ENCODE measurements at places on chromosomes 5 and 9. TPM values are rescaled to one million over a fixed set of nuclear protein-coding genes. Genes with fewer than 3 reads are reported as not detected.

- no peak overlapping the region for H3K4me3 ChIP-seq
- no peak for DNase-seq
- no peaks in the 10 kb centered on the region for H3K36me3 ChIP-seq
- H3K27ac ChIP-seq: no peak overlapping the region
- no peaks in the 10 kb centered on the region for H3K27me3 ChIP-seq
Observed at GRCh38 chr9:76761448-76761847, 2.8 kb upstream of the PCA3 start.

DNA sequence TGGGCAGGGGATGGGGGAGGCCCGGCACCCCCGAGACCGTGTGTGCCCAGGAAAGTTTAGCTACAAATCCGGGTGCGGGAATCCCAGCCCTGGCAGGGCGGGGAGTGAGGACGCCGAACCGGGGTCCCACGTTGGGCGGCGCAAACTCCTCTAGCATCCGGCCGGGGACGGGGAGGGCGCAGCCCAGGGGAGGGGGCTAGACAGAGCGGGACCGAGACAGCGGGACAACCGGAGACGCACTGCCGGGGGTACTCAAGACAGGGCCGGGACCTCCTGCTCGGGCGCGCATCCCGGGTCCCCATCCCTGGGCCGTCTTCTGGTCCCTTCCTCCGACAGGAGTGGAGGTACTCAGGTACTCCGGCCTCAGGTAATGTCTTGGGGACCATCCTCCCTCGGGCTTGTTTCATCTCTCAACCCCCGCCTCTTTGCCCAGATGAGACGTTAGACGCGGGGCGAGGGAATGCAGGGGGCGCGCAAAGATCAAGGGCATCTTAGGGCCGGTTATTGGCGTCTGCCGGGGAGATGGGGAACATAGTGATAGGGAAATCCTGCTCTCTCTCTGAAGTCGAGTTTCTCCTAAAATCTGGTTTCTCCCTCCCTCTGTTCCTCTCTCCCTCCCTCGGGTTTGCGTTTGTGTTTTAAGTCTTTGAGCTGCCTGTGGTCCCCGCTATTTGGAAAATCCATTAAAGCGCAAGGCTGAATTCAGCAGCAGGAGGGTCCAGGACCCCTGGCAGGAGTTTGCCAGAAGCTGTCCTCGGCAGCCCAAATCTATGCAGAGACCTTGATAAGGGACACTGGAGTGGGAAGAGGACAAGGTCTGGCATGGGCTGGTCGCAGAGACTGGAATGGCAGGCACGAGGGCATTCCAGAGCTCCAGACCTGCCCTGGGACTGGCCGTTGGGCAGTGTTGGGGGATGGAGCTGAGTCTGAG is 815 bp downstream of the PDZD2 start:
- peak overlapping the region; percentile 35 for H3K4me3 ChIP-seq
- peaks cover 28% of the 10 kb centered on the region for H3K27me3 ChIP-seq
- H3K4me1 ChIP-seq: peaks cover 8% of the 10 kb centered on the region
- no peak overlapping the region for H3K27ac ChIP-seq
- H3K36me3 ChIP-seq: no peaks in the 10 kb centered on the region

DNA sequence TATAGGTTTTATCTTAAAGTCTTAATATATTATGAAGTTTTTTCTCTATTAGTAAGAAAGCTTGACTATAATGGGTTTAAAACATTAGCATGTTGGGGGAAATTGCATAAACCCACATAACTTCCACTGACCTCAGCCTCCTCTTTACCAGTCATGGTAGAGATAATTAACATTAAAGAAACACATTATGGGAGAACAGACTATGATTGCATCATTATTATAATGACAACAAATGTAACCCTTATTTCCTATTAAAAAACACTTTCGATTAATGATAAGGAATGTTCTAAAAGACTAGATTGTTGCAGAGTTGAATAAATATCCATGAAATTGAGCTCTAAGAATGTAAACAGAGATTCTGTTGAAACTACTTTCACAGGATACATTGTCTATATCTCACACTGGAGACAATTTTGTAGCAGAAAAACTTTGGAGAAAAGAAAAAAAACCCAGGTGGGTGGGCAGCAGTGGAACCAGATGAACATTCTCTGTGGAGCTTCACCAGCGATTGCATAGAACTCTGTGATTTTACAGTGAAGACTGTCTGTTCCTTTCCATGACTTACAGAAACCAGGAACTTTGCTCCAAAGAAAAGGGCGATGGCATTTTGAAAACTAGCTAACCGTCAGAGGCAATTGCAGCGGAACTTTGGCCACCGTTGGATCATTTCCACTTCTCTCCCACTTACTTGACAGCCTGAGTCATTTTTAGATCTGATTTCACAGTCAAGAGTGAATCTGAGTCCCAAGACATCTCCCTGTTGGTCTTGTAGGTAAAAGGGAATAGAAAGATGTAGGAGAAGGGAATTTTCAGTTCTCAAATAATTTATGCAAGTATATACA is 21.0 kb upstream of the ERAP2 start:
- H3K27me3 ChIP-seq: peaks cover 3% of the 10 kb centered on the region
- no peak overlapping the region for H3K4me3 ChIP-seq
- no peak overlapping the region for H3K27ac ChIP-seq
- H3K36me3 ChIP-seq: no peaks in the 10 kb centered on the region
- no peaks in the 10 kb centered on the region for H3K4me1 ChIP-seq

DNA sequence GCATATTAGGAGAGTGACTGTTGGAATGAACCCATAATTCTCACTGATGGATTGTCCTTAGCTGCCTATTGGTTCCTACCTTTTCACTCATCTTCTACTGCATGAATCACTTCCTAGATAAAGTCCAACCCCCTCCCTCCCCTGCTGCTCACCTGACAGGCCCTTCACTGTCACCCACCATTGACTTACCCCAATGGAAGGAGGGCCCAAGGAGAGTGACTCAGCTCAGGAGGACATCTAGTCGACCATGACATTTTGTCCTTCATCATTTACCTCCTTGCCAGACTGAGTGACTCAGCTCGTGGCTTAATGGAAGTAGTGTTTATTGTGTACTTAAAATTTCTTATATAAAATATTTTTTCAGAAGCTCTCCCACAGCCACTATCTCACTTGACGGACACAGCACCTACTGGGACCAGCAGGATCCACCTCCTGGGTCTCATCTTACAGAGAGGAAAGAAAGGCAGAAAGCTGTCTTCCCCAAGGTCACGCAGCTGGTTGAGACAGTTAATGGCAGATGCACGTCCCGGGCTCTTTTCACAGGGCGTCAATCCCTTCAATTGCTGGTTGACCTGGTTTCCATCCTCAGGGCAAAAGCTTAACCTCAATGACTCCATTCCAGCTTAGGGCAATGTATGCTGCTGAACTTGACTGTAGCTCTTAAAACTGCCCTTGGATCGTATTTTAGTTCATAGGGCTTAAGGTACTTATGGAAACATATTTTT is 142.3 kb downstream of the MARCHF11 start:
- DNase-seq: no peak
- H3K36me3 ChIP-seq: no peaks in the 10 kb centered on the region
- no peak overlapping the region for H3K4me3 ChIP-seq
- H3K27ac ChIP-seq: no peak overlapping the region
- no peaks in the 10 kb centered on the region for H3K27me3 ChIP-seq

DNA sequence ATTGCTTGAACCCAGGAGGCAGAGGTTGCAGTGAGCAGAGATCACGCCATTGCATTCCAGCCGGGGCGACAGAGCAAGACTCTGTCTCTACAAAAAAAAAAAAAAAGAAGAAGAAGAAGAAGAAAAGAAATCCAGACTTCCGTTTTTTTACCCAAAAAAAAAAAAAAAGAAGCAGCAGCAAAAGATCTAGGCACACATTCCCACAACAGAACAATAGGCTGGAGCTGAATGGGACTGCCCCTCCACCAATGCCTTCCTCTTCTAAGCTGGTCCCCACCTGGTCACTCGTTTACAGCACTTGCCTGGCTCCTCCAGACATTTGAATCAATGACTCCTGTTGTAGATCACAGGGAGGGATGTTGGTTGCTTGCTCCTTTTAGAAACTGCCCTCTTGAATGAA is 1.6 kb upstream of the LMAN2 start:
- peaks cover 14% of the 10 kb centered on the region for H3K36me3 ChIP-seq
- DNase-seq: no peak
- H3K4me3 ChIP-seq: no peak overlapping the region
- H3K27ac ChIP-seq: no peak overlapping the region
- H3K4me1 ChIP-seq: peaks cover 47% of the 10 kb centered on the region
- no peaks in the 10 kb centered on the region for H3K27me3 ChIP-seq

- H3K4me3 ChIP-seq: no peak overlapping the region
- peaks cover 4% of the 10 kb centered on the region for H3K27me3 ChIP-seq
- peaks cover 11% of the 10 kb centered on the region for H3K4me1 ChIP-seq
- no peak for DNase-seq
- no peak overlapping the region for H3K27ac ChIP-seq
- H3K36me3 ChIP-seq: no peaks in the 10 kb centered on the region
Observed at GRCh38 chr5:168168978-168169698, 122.3 kb upstream of the WWC1 start.

DNA sequence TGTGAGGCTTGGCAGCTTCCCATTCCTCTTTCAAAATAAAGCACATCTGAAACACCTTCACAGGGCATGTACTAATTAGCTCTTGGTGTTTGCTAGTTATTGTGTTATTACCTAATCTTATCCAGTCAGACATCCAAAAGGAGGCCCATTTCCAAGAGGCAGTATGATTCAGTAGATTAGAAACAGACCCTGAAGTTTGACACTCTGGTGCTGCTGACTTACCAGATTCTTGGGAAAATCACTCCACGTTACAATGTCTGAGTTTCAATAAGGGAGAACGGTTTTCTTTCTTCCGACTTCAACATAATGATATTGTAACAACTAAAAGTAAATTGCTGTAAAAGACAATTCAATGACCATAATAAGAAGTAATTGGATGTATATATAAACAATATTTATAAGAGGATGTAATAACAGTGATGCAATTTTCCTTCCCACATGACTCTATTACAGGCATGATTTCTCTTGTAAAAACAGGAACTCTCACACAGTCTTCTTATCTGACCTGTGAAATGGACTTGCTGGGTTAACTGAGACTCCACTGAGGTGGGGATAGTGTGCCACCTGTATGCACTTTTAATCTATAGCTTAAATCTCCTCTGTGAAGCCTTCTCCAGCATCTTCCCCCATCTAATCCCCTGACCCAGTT is 181.3 kb upstream of the ELL2 start:
- no peak overlapping the region for H3K4me3 ChIP-seq
- H3K36me3 ChIP-seq: no peaks in the 10 kb centered on the region
- no peak for DNase-seq

DNA sequence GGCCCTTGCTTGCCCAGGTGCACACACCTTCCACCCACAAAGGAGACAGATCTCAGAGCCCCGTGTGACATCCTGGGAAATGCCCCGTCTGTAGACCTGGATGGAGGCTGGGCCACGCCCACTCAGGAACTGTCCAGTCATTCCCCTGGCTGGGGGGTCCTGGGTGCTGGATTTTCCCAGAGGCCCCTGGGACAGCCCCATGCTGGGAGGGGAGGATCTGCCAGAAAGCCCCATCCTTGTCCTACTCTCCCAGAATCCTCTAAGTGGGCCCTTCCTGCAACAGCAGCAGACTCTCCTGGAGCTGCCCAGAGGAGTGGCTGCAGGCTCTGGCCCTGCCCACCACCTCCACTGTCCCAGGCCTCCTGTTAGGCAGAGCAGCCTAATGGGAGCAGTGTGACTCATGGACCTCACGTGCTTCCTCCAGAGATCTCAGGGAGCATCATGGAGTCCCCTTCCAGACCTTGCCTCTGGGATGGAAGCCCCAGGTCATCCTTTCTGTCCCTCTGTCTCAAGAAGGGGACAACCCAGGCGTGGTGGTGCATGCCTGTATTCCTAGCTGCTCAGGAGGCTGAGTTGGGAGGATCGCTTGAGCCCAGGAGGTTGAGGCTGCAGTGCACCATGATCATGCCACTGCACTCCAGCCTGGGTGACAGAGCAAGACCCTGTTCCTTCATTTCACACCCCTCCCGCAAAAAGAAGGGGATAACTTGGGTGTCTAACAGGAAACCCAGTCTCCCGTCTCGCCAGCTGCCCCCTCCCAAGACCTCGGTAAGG is 51.7 kb downstream of the JADE2 start:
- peaks cover 9% of the 10 kb centered on the region for H3K4me1 ChIP-seq
- peak overlapping the region; percentile 42 for H3K27ac ChIP-seq
- no peaks in the 10 kb centered on the region for H3K27me3 ChIP-seq
- peaks cover 10% of the 10 kb centered on the region for H3K36me3 ChIP-seq

DNA sequence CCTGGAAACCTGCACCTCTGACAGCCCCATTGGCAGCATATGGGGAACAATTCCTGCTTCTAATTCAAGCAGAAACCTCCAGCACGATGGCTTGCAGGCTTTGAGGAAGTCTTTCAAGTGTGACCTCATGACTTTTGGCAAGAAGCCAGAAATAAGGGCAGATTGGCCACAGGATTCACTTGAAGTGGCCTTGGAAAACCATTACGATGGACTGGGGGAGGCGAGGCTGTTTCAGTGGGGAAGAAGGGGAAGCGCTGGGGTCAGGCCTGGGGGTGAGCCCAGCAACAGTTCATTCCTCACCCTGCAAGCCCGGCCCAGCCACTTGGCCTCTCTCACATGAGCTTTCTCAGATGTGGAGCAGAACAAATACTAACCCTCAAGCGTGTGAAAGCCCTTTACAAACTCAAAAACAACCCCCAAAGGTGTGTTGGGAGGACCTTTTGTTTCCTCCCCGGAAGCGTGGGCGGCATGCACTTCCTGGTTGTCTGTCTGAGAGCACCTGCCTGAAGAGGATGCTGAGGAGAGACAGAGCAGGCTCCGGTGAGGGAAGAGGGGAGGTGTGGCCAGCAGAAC is 26.9 kb upstream of the EEIG1 start:
- peak overlapping the region; percentile 93 for H3K27ac ChIP-seq
- no peaks in the 10 kb centered on the region for H3K27me3 ChIP-seq
- DNase-seq: peak; percentile 89

- no peak overlapping the region for H3K4me3 ChIP-seq
- peaks cover under 1% of the 10 kb centered on the region for H3K36me3 ChIP-seq
- no peaks in the 10 kb centered on the region for H3K27me3 ChIP-seq
Observed at GRCh38 chr9:96044401-96044800, 168.9 kb downstream of the ERCC6L2 start.

Gene PCDHGC4
- total RNA-seq: not detected

Gene WNT8A
- total RNA-seq: not detected

Gene PGM5
- not detected for total RNA-seq

Gene MACIR
- total RNA-seq: 7.9 TPM

Gene ARHGEF28
- not detected for total RNA-seq

Gene RORB
- 0.02 TPM for total RNA-seq

Gene GRIN1
- total RNA-seq: not detected

Gene IL9
- not detected for total RNA-seq

Gene SLC4A9
- total RNA-seq: not detected

All from activated naive CD8-positive, alpha-beta T cell treated with anti-CD3 and anti-CD28 coated beads for 36 hours (primary cell).